ENCODE measurements at places on chromosomes 1 and 21.

DNA sequence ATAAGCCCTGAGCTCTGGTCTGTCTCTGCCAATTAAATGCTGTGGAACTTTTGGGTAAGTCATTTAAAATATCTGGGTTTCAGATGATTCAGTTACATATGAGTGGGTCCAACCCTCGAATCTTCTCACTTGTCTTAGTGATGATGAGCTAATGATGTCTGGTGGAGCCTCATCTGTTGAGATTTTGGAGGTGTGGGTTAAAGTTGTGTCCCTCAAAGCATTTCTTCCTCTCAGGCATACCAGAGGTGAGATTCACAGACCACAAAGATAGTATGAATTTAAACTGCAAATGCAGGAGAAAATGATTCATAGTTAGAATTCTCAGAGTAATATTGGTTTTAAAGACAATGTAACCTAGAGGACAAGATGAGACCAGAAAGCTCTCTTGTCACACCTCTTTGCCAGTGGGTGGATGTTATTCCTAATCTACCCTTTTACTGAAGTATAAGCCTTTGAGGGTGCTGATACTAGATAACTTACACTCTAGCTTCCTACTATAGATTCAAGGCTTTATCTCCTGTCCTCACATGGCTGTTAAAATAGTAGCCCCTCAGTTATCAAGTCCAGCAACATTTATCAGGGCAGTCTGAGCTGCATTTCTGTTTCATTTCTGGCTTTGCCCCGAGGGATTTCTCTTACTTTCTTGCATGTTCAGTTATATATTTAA is 90.7 kb downstream of the MT1HL1 start:
- no peak for DNase-seq

GRCh38 chr1:151680391-151680790 is 36.2 kb downstream of the CELF3 start:
- no peak for DNase-seq

- DNase-seq: no peak
Measured at GRCh38 chr1:94362466-94363058, 55.6 kb upstream of the ABCD3 start.

DNA sequence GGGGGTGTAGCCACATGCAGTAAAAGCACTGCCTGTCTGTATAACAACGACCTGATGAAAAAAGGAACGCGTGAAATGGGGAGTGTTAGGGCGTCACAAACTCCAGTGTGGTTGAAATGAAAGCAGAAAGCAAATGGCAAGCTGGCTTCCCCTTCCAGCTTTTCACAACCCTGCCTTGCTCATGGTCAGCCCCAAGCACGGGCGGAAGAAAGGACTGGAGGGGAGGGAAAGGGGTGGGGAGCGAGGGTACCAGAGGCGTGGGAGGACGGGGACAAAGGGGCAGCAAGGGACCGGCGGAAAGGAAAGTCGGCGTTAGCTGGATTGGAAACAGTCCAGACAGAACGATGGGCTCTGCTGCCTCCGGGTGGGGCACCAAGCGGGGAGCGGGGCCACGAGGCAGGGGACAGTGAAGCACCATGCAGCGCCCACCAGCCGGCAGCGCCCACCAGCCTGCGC is 9.6 kb downstream of the VPS26C start:
- no peak for DNase-seq

DNA sequence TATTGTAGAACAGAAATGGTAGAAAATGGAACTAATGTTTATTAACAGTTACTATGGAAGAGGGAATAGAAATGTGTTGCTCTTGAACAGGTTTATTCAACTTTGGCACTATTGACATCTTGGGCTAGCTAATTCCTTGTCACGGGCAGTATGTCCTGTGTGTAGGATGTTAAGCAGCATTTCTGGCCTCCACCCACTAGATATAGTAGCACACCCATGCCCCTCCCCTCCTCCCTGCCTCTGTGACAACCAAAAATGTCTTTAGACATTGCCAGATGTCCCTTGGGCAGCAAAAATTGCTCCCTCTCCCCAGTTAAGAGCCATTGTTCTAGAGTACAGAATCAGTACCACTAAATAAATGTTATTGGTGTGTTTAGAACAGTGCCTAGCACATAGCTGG is 91.4 kb upstream of the TPTE start:
- DNase-seq: no peak

DNA sequence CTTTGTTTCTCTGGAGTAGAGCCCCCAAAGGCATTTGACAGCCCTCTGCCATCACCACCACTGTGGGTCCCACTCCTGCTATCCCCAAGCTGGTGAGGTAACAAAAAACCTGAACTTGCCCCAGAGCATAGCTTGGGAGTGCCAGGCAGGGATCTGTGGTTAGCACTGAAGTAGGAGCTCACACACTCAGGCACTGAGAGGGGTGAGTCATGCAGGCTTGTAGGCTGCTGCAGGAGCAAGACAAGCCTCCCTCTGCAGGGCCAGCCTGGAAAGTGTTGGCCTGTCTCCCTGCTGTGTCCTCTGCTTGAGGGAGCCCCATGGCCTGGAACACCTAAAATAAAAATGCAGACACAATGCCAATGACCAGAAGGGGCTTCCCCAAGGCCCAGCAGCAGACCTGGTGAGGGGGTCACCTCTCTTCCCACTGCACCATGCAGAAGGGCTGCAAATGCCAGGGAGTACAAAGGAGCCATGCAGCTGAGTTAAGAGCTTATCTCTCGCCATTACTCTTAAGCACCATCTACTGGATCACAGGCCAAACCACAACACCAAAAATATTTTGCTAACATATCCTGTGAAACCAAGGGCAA is 108.9 kb upstream of the POGK start:
- DNase-seq: no peak

GRCh38 chr1:113452921-113453770 is 62.8 kb downstream of the MAGI3 start:
- no peak for DNase-seq

DNA sequence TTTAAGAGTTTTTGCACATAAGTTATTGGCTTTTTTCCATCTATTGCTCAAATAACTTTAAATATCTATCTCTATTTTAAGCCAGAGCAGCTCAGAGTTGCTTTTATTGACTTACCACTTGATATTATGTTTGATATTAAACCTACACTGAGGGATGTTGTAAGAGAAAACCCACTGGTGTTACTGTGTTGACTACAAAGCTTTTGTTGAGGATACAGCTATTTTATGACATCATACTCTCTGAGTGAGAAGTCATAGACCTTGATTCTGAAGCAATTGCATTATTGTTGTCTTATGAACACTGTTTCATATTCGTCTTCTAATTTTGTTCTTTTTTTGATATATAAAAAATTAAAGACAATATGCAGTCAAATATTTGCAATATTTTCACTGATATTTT is 560.4 kb downstream of the PTBP2 start:
- DNase-seq: no peak

DNA sequence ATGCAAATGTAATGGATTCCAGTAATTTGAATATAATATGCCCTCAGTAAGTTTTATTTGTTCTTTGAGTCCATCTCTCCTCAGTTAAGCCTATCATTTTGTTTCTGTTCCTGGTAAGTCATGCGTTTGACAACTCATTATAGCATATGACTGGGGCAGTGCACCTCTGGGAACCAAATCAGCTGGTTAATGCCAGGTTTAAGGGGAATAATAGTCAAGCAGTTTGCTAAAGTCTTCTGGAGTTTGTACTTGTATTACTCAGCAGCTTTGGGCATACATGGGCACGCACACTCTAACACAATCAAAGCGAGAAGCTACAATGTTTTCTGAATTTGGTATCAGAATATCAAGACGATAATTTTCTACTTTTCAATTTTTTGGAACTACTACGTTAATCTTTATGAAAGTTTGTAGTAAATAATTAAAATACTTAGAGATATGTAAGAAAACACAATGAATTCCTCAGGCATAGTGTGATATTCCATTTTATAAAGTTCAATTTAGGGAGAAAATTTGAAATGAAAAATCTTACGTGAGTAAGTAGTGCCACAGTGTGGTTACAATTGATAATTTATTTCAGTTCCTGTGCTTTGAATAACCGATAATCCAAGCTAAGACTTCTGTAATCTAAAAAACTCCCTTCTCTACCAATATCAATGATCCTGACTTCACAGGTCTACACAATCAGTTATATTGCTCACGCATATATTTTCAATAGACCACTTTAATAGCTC is 43.8 kb upstream of the KCTD3 start:
- DNase-seq: no peak

DNA sequence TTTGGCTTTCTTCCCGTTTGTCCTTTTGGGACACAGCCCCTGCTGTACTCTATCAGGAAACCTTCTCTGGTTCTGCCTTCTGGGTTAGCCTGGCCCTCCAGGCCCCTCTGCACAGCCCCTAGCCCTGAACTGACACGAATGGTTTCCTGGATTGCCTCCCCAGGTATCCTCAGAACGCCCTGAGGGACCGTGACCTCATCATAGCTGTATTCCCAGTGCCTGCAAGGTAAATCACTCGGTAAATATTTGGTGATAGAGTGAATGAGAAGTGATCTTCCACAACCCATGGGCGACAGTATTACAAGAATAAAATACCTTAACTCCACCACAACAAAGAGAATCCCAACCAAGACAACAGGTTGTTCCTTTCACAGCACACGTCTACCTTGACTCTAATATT is 637.2 kb downstream of the SMYD3 start:
- no peak for DNase-seq

GRCh38 chr1:214106375-214106774 is 118.6 kb downstream of the PROX1 start:
- no peak for DNase-seq

GRCh38 chr1:109208836-109209463 is 4.8 kb upstream of the SARS1 start:
- DNase-seq: no peak

DNA sequence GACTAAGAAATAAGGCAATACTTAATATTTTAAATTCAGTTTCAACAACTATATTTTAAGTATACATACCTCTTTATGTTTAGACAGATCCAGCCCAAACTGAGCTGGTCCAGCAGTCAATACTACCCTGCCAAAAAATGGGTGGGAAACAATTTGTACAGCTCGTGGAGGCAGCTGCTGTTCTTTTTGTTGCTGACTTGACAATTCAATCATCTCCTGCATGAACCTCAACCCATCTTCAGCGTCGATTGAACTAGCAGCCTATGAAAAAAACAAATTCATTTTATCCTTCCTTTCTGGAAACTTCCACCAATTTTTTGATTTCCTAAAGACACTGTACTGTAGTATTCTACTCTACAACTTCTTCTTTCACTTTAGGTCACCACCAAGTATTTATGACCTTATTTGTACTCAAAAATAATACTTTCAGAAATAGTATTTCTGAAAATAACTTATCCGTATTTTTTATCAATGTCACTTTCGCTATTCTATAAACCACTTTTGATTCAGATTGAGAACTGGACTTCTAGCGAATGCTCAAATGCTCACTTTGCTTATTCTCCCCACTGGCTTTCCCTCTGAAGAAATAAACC is 46.5 kb downstream of the EDEM3 start:
- no peak for DNase-seq

All from stimulated activated CD8-positive, alpha-beta memory T cell treated with anti-CD3 and anti-CD28 coated beads, Interleukin-15, amount 100 ng/mL, for 1 hour (primary cell).